Left ventricle myocardium inferior (tissue), 1 donor: ENCODE measurements at places on chromosomes 7 and 10. TPM values are rescaled to one million over a fixed set of nuclear protein-coding genes. Genes with fewer than 3 reads are reported as not detected.

GRCh38 chr10:24528946-24529345 is 194.7 kb downstream of the ARHGAP21 start:
- no peak for DNase-seq

GRCh38 chr7:55501611-55502010 is 70.7 kb downstream of the VOPP1 start:
- DNase-seq = no peak

- DNase-seq = no peak
Observed at GRCh38 chr7:114818501-114818900, 103.4 kb upstream of the MDFIC start.

Gene CHST3
- total RNA-seq = 18.0 TPM

DNA sequence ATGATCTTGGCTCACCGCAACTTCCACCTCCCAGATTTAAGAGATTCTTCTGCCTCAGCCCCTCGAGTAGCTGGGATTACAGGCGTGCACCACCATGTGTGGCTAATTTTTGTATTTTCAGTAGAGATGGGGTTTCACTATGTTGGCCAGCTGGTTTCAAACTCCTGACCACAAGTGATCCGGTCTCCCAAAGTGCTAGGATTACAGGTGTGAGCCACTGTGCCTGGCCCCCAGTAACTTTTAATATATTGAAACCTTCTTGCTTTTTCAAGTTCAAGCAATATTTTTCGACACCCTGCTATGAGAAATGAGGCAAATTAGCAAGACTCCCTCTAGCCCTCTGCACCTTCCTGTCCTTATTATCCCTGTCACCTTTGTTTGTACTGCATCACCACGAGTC is 144.0 kb downstream of the EVX1 start:
- DNase-seq = no peak

GRCh38 chr10:29355411-29355991 is 66.6 kb downstream of the LYZL1 start:
- no peak for DNase-seq

Gene VPS37D
- 3.1 TPM for total RNA-seq

Gene ETV1
- total RNA-seq = 59.7 TPM

Gene C10orf95
- total RNA-seq = not detected

Gene BEND7
- 14.7 TPM for total RNA-seq

DNA sequence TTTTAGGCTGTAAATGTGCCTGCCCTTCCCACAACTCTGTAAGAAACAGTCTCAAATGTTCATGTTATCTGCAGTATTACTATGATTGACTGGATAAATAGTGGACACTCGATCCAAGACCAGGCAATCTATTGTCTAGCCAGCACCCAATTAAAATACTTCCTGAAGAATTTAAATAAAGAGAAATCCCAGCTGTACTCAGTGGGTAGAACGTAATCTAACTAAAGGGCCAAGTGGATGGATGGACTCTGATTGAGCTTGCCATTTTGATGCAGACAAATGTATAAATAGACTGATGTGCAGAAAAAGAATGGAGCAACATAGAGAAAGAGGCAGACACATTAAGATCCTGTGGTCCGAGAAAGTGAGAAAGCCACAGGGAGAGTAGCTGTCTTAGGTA is 158.0 kb downstream of the IPMK start:
- DNase-seq = no peak

Gene LRRC4
- 4.4 TPM for total RNA-seq

DNA sequence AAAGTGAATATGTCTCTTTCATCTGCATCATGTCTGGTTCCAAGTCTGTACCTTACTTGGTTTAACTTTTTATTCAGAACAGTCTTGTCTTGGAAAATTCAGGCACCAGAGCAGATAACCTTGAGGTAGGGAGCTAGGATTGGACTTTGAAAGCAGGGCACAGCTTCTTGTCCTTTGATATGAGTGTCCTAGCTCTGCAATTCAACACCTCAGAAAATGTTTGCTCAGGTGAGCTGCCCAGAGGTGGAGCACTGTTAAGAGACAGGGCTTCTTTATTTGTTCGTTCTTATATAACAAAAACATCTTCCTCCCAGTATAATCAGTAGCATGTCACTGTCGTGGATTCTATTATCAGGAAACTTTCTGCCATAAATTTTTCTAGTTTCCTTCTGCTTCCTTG is 118.3 kb downstream of the LRRC4 start:
- no peak for DNase-seq

DNA sequence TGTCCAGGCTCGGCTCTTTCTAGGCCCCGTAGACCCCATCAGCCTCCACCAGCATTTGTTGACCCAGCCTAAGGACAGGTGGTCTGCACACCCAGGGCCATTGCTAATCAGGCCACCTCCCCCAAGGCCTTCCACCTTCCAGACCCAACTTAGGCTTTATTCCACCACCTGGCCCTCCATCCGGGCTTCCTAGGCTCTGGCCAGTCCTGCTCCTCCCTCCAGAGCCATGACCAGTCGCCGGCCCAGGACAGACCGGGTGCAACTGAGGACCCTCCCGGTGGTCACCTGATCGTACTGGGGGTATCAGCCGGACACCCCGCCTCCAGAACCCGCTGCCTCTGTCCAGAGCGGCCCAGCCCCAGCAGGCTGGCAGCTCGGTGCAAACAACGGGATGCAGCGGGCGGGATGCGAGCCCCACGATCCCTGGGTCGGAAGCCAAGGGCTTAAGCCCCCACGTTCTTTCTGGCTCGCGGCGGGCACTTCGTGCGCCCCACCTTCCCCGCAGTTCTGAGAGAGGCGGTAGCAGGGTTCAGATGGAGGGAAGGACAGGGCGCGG is 545 bp downstream of the NACAD start:
- no peak for DNase-seq

Gene NMT2
- 12.4 TPM for total RNA-seq

DNA sequence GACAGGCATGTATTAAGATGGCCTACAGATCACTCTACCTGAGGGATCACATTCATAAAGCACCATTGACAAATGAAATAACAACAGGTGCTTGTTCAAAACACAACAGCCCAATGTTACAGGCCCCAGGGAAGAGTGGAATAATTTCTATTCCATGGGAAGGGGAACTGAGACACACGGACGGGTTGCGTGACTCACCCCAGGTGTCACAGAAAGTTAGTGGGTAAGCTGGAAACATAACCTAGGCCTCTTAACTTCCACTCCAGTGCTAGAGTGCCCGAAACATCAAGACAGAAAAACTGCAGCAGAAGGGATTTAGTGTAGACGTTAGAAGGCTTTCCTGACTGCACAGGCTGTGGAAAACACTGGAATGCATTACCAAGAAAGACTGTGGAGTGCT is 48.3 kb downstream of the SLC37A3 start:
- DNase-seq = no peak

Gene ENKUR
- total RNA-seq = not detected

Gene DYDC1
- total RNA-seq = not detected

GRCh38 chr10:113681533-113682470 is 2.1 kb downstream of the CASP7 start:
- DNase-seq = no peak

Gene KCP
- total RNA-seq = 0.19 TPM

GRCh38 chr7:134602881-134603451 is 43.7 kb upstream of the BPGM start:
- DNase-seq = no peak

GRCh38 chr10:125484035-125484732 is 198.8 kb downstream of the TEX36 start:
- DNase-seq = no peak

Gene SPDYE5
- not detected for total RNA-seq

Gene ACTL6B
- not detected for total RNA-seq

- DNase-seq = no peak
Observed at GRCh38 chr7:144628176-144628575, 207.7 kb downstream of the TPK1 start.

DNA sequence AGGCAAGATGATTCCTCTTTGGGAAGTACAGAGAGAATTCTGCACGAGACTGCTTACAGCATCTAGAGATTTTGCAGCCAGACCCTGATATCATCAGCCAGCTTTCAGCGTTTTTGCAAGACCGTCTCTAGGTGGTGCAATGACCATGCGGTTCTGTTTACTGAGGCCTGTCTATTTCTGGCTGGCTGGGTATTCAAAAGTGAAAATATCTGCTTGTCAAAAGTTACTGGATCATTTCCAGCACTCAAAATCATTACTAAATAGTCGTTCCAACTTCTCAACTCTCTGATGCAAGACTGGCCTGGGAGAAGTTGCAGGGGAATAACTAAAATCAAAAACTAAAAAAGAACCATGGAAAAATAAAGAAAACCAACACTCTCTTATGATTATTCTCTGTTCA is 240.1 kb downstream of the ELMO1 start:
- DNase-seq = peak; percentile 44

DNA sequence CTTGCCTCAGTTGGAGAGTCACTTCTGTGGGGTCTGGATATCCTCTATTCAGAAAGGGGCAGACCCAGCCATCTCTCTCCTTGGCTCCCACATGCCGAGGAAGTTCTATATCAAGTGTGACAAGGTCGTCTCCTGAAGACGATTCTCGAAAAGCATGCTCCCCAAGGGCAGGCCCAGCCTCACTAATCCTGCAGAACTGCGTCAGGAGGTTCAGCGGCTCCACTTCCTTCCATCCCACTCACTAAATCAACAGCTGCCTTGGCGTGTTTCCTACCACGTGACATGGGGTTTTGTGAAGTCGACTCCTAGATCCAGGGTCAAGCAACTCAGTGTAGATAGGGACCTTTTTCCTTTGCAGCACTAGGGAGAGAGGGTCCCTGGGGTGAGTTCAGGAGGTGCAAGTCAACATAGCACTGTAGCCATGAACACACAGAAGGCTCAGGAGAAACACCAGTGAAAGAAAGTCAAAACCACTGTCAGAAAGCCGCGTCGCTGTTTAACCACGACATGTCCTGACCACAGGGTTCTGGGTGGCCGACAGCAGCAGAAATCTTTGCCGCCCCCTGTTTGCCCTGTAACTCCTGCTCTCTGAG is 156.4 kb downstream of the PRPF18 start:
- DNase-seq = no peak

- DNase-seq = no peak
Observed at GRCh38 chr7:28556025-28556424, 143.7 kb downstream of the CREB5 start.

- DNase-seq = no peak
Observed at GRCh38 chr10:100510533-100511308, 8.9 kb downstream of the SEC31B start.

DNA sequence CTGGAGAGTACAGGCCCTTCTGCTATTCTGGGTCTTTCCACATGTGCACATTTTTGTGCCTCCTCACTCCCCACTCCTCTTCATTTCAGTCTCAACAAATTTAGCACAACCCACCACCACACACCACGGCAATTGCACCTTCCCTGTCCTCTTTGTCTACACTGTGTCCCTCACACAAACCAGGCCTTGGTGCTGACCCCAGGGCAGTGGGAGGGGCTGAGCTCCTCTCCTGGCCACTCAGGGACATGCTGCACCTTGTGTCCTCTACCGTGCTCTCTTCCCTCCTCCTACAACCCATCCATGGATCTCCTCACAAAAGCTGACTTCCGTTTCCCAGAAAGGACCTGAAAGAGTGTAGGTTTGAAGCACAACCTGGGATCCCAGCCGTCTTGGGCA is 90.9 kb upstream of the IKZF1 start:
- no peak for DNase-seq

- no peak for DNase-seq
Observed at GRCh38 chr7:95899919-95900513, 127.7 kb downstream of the DYNC1I1 start.

Gene ZNF117
- total RNA-seq = 3.2 TPM

Gene ZNF488
- 0.05 TPM for total RNA-seq

GRCh38 chr10:88106366-88106765 is 242.9 kb downstream of the PTEN start:
- no peak for DNase-seq

DNA sequence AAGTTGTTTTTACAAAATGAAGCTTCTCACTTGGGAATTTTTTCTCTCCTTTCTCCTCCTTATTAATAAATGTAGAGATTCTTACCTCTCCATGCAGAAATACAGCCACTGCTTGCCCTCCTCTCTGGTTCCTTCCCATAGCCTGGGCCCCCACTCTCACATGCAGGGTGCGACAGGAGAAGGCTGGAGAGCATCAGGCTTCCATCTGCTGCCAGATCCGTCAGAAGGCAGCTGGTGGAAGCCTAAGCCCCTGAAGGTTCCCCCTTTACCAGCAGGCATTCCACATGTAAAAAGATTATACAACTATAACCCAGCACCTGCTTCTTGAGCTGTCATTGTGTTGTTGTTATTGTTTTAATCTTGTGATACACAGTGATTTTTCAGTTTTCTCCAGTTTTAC is 314.2 kb downstream of the LHFPL3 start:
- DNase-seq = no peak

Gene KIAA1217
- 30.2 TPM for total RNA-seq

GRCh38 chr10:792083-792791 is 102.8 kb upstream of the DIP2C start:
- no peak for DNase-seq
